Glutamatergic neuron (in vitro differentiated cells): ENCODE measurements at places on chromosomes 12 and 14. TPM values are rescaled to one million over a fixed set of nuclear protein-coding genes. Genes with fewer than 3 reads are reported as not detected.

Gene BCL11B
- 2.6 TPM for total RNA-seq

Gene AICDA
- not detected for total RNA-seq

Gene KRT74
- not detected for total RNA-seq

Gene NR2C1
- total RNA-seq, result 63.8 TPM
